H1 (cell line): ENCODE measurements at places on chromosomes 6 and 20. TPM values are rescaled to one million over a fixed set of nuclear protein-coding genes. Genes with fewer than 3 reads are reported as not detected.
A peak's percentile ranks its signal among the peaks of the same experiment; 100 is the strongest.

DNA sequence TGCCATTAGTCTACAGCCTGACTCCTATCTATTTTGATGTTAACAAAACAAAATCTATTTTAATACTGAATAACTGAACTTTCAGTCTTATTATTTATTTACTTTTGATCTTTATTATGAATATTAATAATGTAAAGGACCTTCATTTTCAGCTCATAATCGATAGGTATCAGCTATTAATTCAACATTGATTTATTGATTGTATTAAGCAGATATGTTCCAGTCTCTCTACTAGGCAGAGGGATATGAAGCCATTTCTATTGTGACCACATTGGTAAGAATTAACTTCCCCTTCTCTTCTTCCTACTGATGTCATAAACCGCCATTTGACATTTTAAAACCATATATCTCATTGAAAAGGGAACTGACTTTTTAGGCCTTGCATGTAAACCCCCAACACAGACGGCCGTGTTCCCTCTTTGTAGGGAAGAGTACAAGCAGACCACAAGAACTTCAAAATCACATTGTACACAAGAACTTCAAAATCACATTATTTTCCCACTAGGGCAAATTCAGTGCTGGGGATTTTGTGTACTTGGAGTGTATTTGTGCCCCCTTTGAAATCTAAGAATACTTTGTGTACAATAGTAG lies 69.5 kb upstream of the FABP7 start:
- H3K4me1 ChIP-seq, result no peaks in the 10 kb centered on the region
- H3K4me3 ChIP-seq, result no peak overlapping the region
- H3K27me3 ChIP-seq, result no peaks in the 10 kb centered on the region
- DNase-seq, result no peak
- H3K27ac ChIP-seq, result no peak overlapping the region

- H3K36me3 ChIP-seq, result no peaks in the 10 kb centered on the region
- H3K27ac ChIP-seq, result no peak overlapping the region
- H3K27me3 ChIP-seq, result no peaks in the 10 kb centered on the region
- no peaks in the 10 kb centered on the region; the same call in 1 of the 2 replicates for H3K4me1 ChIP-seq
Observed at GRCh38 chr6:116530436-116530835, 15.0 kb downstream of the TRAPPC3L start.

GRCh38 chr20:6866741-6867140 lies 99.3 kb downstream of the BMP2 start:
- H3K27me3 ChIP-seq, result no peaks in the 10 kb centered on the region
- no peak overlapping the region for H3K4me3 ChIP-seq
- H3K36me3 ChIP-seq, result no peaks in the 10 kb centered on the region

The TREM2 gene
- not detected in 2 replicates for total RNA-seq

DNA sequence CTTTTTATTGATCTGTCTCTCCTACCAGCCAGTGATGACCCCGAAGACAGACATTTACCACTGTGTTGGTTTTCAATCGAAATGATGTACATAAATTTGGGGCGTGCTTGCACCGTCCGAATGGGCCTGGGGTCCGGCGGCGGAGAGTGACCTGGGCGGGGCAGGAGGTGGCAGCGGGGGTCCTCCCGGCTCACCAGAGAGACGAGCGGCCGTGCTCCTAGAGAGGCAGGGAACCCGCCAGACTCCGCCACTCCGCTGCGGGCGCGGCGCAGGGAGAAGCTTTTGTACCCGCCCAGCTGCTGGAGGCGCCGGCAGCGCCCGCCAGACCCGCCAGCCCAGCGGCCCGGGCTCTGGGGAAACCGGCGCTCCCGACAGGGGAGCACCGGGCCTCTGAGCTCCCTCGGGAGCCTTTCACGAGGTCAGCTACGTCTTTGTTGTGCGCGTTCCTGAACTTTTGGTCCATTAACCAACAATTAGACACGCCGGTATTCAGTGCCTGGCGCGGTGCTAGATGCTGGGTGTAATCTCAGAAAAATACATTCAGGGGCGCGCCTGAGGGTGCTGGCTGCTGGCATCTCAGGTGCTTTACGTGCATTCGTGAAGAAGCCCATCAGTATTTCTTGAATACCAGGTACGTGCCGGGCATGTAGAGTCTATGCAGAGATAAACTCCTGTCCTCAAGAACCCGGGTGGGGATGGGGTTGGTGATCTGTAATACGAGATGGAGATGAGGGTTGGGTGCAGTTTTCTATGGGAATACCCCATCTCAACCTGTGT lies at the start of gene PGBD1:
Gene PGBD1, plus strand, starts transcription at position 285 of the 777 bp plus-strand sequence. CDS start 2,242 bp downstream, outside the sequence.
- no peaks in the 10 kb centered on the region; the same call in 1 of the 2 replicates for H3K36me3 ChIP-seq
- no peaks in the 10 kb centered on the region for H3K27me3 ChIP-seq
- peak within 1 kb of the TSS; percentile 81 for H3K4me3 ChIP-seq
- peak; percentile 92 for DNase-seq

DNA sequence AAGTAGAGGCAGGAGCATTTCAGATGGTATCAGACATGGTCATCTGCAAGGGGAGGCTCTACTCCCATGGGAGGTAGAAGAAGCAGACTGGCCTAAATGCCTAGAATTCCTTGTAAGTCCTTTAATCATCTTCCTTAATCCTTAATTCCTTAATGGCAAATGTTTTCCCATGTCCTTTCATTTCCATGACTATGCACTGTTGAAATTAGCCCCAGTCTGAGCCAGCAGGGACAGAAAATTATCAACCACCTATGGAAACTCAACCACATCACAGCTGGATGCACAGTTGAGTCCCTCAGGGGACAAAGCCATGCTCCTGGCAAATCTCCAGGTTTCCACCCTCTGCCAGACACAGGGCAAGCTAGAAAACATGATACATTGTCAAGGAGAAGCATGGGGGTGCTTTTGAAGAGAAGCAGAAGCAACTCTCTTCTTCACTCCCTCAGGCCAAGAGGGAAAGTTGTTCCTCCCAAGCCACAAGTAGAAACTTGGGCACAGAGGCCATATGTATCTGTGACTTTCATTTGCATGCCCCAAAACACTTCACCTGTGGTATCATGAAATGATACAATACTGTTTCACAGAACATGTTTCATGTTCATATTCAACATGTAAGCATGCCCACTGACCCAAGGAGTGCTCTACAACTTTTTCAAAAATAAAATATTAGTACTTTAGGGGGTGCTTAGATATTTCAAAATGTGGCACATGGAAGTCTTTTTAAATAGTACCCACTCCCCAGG lies 683.6 kb downstream of the KIF16B start:
- no peak overlapping the region for H3K27ac ChIP-seq
- H3K4me3 ChIP-seq, result no peak overlapping the region
- DNase-seq, result no peak
- H3K4me1 ChIP-seq, result no peaks in the 10 kb centered on the region
